ENCODE measurements at places on chromosomes 1 and 21.
A peak's percentile ranks its signal among the peaks of the same experiment; 100 is the strongest.

- no peak for DNase-seq
Observed at GRCh38 chr1:242854466-242854865, 330.0 kb upstream of the PLD5 start.

- no peak for DNase-seq
Observed at GRCh38 chr1:50901872-50902271, 58.2 kb downstream of the FAF1 start.

DNA sequence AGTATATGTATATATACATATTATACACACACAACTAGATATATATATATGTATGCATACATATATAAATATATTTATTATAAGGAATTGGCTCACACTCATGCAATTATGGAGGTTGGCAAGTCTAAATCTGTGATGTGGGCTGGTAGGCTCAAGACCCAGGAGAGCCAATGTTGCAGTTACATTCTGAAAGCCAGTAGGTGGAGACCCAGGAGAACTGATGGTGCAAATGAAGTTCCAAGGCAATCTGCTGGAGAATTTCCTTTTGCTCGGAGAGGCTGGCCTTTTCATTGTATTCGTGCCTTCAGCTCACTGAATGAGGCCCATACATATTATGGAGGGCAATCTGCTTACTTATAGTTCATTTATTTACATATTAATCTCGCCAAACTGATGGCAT lies 9.4 kb downstream of the IVL start:
- no peak for DNase-seq

DNA sequence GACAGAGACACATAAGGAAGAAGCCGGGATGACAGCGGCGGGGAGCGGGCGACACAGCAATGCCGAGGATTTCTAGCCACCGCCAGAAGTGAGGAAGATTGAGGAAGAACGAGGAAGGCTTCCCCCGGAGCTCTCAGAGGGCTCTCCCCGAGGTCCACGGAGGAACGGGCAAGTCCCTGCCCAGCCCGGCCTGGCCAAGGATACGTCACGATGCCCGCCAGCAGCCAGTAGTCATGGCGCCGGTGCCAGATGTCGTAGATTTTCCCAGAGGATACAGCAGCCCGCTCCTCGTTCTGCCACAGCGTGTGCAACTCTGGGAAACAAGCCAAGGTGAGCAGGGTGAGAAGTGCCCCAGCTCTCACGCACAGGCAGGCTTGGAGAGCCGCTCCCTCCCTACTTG lies 65.9 kb downstream of the KCNAB2 start:
- no peak for DNase-seq

- DNase-seq = peak; percentile 58
Observed at GRCh38 chr1:228978484-228979324, 243.4 kb downstream of the RHOU start.

DNA sequence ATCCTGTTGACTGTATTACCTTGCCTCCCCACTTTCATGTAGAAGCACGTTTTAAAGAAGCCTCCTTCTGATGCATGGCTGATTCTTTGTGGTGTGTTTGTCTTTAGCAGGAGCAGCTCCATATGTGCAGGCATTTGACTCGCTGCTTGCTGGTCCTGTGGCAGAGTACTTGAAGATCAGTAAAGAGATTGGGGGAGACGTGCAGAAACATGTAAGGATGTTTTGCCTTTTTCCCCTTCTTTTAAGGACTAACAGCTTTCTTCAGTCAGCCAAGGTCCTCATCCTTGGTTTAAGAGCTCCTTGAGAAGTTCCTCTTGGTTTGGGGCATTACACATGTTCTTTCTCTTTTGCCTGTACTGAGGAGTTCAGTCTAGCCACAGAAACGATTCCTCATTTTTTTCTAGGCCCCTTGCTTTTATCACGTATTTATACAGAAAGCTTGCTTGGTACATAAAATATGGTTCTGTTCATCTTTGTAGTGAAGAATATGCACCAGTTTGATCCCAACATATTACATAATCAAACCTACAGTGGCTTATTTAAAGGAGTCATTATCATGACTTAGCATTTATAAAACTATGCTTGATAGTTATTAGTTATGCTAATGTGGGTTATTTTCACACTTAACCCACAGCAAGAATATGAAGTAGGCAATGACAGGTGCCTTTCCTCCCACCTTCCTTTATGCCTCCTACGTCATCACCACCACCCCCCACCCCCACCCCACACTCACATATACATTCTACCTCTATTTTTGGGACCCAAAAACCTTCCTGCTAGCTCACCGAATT lies 19.6 kb downstream of the CAP1 start:
- no peak for DNase-seq

DNA sequence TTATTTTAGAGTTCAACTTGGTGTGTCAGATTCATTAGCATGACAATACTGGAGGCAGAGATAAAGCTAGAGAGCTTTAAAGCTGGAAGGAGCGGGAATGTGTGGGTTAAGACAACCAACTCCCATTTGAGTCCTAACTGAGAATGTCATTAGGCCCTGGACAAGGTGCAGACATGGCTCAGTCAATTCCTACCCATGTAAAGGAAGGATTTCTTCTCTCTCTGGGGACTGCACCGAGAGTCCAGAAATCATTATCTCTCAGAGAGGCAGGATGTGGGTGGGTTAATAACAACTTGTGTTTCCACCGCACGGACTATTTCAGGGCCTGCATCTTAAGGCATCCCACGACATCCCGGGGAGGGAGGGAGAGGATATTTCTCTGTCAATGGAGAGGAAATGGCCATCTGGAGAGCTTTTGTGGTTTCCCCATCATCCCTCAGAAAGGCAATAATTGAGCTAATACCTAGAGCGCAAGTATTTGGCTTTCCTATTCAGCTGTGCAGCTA lies 46.7 kb upstream of the SARS1 start:
- no peak for DNase-seq

DNA sequence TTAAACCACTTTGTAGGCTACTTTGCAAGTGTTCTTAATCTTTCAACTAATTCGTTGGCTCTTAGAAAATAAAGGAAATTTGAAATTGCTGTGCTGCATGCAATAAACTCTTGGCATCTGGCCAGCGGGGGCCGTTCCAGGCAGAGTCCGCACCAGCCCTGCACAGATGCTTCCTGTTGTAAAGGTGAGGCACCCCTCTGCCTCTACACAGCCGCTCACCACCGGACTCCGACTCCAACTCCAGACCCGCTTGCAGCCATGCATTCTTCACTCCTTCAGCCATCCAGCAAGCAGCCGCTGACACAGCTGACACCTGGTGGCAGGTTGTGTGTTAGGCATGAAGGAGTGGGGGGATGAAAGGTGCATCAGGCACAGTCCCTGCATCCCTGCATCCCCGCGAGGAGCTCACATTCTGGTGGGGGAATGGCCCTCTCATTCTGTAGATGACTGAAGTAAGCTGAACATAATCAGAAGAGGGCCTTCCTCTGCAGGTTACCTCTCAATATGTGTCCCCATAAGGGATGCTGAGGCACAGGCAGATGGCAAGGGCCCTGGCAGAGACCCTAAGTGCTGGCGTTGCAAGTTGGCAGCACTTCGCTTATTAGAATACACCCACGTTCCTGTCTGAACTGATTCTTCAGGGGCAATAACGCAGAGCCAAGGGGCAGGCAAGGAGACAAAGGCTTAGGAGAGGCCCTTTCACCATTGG lies 56.8 kb downstream of the GLIS1 start:
- DNase-seq = no peak

DNA sequence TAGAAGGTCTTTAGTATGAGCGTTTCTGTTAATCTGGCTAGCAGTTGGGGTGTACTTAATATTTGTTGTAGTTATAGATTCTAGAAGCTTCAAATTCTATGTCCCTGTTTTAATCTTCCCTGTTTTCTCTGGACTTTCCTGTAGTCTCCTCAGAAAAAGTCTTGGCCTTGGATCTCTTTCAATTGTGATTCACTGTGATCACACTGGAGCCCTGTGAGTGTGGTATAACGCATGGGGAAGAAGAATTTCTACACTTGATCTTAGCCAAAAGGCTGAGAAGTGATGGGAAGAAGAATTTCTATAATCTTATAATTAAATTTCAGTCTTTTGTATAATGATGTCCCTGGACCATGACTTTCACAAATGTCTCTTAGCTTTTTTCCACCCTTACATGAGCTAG lies 36.7 kb upstream of the COP1 start:
- peak; percentile 13 for DNase-seq

DNA sequence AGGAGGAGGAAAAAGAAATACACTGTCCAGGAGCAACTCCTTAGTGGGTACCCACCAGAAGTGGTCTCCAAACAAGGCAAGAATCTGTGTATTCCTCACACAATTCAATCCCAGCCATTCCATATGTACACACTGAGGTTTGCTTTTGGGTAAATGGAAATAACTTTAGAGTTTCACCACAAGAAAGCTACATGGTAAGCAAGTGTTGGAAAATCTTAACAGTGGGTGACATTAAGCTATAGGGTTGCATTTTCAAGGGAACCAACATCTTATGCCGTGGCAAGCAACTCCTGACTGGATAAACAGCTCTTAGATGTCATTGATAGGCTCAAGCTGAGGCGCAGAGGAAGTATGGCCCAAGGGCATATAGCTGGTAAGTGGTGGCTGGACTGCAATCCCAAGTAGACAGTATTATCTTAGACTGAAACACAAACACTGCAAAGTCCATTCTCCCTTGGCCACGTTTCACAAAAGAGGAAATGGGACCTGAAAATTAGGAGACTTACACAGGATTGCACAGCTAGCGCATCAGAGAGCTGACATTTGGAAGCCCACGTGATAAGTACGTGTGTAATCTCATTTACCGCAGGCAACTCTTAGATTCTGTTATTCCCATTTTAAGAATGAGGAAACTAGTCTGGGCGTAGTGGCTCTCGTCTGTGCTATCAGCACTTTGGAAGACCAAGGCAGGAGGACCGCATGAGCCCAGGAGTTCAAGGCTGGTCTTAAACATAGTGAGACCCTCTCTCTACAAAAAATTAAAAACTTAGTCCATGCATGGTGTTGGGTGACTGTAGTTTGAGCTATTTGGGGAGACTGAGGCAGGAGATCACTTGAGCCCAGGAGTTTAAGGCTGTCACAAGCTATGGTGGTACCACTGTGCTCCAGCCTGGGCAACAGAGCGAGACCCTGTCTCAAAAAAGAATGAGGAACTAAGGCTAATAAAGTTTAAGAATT lies 4.0 kb upstream of the BRWD1 start:
- no peak for DNase-seq

DNA sequence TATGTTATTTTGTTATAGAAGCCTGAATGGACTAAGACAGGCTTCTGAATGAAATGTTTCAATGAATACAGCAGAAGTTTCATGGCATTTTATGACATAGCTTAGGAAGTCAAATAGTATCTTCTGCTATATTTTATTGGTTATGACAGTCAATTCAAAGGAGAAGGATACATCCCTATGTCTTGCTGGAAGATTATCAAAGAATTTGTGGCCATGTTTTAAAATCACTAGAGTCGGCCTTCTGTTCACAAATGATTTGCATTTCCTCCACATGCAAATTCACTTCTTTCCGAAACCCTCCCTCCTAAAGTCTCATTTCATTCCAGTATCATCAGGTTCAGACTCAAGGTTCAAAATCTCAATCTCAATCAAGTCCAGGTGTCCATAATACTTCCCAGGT lies 679.2 kb upstream of the ADAMTS5 start:
- no peak for DNase-seq

DNA sequence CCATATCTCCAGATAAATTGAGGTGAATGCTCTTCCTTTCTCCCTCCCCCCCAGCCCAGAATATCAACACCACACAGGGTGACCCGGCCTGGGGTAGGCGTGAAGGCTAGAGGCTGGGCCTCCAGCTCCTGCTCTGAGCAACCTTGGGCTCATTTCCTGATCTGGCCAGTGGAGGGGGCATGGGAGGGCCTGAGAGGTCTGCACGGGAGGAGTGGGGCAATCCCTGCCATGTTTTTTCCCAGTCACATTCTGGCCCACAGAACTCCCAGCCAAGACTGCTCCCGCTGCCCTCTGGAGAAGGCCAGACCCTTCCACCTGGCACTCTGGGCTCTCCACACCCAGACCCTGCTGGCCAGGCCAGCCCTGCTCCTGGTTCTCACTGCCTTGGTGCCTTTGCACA lies 3.9 kb downstream of the CLDN19 start:
- DNase-seq = peak; percentile 45

- DNase-seq = no peak
Observed at GRCh38 chr1:165933446-165934170, 106.2 kb downstream of the UCK2 start.

- no peak for DNase-seq
Observed at GRCh38 chr1:169836198-169836597, 41.5 kb upstream of the METTL18 start.

DNA sequence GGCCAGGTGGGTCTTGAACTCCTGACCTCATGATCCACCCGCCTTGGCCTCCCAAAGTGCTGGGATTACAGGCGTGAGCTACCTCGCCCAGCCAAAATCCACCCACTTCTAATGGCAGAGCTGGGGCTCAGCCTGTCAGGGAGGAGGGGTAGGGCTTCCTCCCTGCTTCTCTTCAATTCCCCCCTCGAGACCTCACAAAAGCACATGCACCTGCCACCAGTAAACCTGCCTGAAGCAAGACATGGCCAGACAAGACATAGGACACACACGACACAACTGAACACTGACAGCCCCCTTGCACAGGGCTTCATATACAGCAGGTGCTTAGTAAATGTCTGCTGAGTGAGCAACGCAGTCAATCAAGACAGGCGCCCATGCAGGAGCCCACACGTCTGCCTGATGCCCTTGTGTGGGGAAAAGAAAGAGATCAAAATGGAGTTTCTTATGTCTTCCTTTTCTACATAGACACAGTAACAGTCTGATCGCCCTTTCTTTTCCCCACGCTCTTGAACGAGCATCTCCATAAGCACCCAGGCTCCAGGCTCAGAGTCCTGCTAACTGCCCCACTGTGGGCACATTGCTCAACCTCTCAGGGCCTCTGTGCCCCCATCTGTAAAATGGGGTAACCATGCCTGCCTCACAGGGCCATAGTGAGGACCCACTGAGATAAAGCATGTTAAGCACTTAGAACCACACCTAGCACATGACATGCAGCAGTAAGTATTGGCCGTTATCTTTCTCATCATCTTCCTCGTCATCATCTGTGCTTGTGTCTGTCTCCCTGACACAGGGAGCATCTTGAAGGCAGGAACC lies 8.8 kb downstream of the SDC3 start:
- no peak for DNase-seq

DNA sequence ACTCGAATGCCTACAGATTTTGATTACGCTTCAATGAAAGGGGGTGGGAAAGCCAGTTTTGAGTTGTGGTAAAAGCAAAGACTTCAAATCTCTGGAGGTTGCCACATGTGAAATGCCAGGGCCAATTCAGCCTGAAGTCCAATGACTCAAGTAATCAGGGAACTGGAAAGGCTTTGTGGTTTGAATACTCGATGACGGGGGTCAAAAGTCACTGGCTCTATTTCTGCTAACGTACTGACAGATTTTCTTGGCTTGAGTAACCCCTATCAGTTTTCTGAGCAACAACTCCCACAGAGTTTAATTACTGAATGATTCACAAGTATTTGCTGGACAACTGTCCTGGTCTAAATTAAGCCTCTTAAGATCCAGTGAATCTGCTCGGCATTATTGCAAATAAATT lies 152.2 kb downstream of the SIPA1L2 start:
- DNase-seq = peak; percentile 89

- no peak for DNase-seq
Observed at GRCh38 chr1:65014321-65014720, 48.0 kb upstream of the JAK1 start.

- no peak for DNase-seq
Observed at GRCh38 chr1:223087291-223088255, 55.5 kb downstream of the TLR5 start.

- no peak for DNase-seq
Observed at GRCh38 chr1:231927431-231927830, 300.8 kb downstream of the DISC1 start.

- DNase-seq = no peak
Observed at GRCh38 chr1:176998183-176998795, 166.2 kb downstream of the ASTN1 start.
